ENCODE measurements at places on chromosomes 3 and 15.

- DNase-seq, result no peak
Observed at GRCh38 chr15:79076661-79077060, 13.9 kb downstream of the RASGRF1 start.

DNA sequence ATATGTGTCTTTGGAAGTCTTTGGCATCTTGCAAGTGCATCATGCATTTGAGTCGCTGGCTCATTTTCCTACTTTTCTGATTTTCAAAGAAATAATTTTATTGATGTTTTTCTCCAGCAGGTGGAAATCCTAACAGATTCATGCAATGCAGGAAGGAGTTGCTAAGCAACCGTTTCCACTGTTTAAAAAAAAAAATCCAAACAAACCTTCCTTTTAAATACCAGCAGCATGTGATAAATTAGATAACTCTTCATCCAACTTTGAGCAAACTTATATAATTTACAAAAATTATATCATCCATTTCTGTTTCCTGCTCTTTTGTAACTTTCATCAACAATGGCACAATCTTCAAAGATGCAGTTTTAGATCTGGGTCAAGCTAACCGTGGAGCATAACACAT lies 364.1 kb downstream of the MFSD1 start:
- no peak for DNase-seq

- DNase-seq, result no peak
Observed at GRCh38 chr3:113269661-113270060, 58.3 kb downstream of the BOC start.

- peak; percentile 74 for DNase-seq
Observed at GRCh38 chr3:186790261-186790981, 7.0 kb downstream of the EIF4A2 start.

GRCh38 chr3:66598168-66598567 lies 97.3 kb upstream of the LRIG1 start:
- peak; percentile 57 for DNase-seq

- DNase-seq, result no peak
Observed at GRCh38 chr3:116050311-116050915, 394.9 kb downstream of the LSAMP start.

DNA sequence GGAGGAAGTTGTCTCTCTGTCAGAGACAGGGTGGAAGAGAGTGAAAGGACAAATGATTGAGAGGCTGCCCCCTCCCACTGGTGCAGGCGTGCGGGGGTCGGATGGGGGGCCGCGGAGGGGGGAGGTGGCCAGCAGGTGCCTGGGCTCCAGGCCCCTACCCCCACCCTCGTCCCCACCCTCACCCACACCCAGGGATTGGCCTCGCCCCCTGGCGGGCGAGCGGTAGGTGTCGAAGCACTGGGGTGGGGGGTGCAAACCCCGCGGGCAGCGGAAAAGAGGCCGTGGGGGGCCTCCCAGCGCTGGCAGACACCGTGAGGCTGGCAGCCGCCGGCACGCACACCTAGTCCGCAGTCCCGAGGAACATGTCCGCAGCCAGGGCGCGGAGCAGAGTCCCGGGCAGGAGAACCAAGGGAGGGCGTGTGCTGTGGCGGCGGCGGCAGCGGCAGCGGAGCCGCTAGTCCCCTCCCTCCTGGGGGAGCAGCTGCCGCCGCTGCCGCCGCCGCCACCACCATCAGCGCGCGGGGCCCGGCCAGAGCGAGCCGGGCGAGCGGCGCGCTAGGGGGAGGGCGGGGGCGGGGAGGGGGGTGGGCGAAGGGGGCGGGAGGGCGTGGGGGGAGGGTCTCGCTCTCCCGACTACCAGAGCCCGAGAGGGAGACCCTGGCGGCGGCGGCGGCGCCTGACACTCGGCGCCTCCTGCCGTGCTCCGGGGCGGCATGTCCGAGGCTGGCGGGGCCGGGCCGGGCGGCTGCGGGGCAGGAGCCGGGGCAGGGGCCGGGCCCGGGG lies at the start of gene KAT2B:
Gene KAT2B (plus strand): TSS at position 682 of the 783 bp plus-strand sequence. CDS start 32 bp downstream, at position 714.
- DNase-seq, result no peak

GRCh38 chr15:82647835-82648256 lies 683 bp upstream of the CPEB1 start:
- no peak for DNase-seq

DNA sequence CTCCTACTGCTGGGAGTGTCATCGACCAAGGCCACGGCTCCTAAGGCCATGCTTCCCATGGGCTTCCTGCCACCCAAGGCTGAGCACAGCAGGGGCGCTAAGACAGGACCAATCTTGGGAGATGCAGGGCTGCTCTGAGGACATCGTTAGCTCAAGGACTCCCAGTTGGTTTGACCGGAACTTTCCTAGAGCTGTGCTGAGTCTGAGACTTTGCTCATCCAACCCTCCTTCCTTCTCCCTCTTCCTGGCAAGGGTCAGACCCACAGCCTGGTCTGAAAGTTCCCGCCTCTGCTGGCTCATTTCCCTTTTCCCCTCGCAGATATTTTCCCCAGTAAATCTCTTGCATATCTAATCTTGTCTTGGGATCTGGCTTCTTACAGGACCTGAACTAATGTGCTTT lies 57.2 kb downstream of the EPHB3 start:
- DNase-seq, result no peak

DNA sequence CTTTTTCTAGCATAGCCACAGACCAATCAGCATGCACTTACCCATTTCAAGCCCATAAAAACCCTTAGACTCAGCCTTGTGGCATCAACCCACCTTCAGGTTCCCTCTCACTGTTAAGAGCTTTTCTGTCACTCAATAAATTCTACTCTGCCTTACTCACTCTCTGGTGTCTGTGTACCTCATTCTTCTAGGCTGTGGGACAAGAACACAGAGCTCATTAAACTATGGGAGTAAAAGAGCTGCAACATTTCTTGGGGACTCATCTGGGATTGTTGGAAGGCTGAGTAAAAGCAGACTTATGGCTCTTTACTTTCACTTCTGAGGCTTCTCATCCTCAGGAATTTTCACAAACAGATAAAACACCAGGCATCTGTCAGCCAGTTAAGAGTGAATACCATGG lies 879.3 kb downstream of the ROBO2 start:
- no peak for DNase-seq

Data from HFF-Myc (cell line).